Activated naive CD4-positive, alpha-beta T cell (primary cell): ENCODE measurements at places on chromosomes 11 and 22.

DNA sequence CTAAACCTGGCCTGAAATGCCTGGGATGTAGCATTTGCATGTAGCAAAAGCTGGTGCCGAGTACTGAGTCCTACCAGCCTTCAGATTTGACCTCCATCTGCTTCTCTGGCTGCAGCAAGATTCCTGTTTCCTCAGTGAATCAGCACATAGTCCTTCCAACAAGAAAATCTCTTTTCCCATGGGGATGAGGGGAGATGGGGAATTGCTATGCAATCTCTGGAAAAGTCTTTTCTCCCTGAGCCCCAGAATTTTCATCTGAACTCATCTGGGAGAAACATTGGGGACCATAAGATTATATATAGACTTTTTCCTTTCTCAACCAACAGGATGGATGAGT lies 32.0 kb upstream of the YWHAH start:
- DNase-seq = no peak

- no peak for DNase-seq
Observed at GRCh38 chr11:93013646-93014045, 44.2 kb downstream of the MTNR1B start.

DNA sequence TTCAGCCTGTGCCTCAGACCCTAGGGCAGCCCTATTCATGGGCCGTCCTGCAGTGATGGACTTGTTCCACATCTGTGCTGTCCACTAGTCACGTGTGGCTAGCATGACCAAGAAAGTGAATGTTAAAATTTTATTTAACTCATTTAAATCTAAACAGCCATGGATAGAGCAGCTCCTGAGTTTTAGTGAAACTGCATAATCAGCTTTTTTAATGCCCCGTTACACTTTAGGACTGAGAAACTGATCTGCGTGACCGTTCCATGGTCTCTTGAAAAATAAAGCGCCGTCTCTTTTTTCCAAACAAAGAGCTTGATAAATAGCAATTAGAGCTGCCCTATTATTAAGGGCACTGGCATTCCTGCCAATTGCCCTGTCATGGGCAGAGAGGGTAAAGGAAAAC lies 76.5 kb upstream of the SNX19 start:
- no peak for DNase-seq

- DNase-seq = no peak
Observed at GRCh38 chr11:17724020-17724908, 4.9 kb downstream of the MYOD1 start.

DNA sequence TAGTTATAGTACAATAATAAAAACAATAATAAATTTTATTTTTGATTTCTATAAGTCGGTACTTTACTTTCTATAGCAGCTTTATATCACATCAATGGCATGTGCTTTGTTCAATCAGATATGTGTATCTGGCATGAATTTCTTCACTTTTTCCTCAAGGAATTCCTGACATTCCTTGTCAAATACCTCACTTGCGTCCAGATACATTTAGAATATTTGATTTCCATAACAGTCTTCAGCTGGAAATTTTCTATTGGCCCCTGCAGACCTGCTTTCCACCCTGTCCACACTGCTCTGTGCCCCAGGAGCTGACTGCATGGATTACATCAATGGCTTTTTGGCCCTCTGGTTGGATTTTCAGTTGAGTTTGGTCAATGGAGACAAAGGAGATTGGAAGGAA lies 93.2 kb downstream of the FAR1 start:
- DNase-seq = no peak

DNA sequence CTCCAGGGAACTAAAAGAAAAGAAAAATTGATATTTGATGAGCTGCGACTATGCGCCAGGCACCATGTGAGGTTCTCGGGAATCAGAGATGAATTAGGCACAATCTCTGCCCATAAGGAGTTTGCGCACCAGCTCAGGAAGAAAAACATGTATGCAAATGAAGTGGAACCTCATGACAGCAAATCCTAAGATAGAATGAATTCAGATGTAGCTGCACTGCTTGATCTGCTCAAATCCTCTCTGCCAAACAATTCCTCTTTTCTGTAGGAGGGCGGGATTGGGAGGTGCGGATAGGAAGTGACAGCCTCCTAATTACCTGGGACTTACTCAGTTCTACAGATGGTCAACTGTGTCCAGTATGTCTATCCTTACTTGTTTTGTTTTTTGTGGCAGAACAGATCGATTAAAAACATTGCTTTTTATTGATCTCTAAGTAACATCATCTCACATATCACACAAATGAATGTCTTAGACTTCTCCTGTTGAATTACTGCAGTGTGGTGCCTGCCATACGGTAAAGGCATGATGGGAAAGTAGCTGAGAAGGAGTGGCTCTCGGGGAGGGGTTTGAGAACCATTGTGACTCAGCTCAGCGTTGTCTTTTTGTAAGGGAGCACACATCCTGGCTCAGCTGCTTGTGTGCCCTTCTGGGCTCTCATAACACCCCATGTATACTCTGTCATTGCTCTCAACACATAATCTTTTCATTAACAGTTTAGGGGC lies 13.9 kb downstream of the CRTAM start:
- DNase-seq = no peak

DNA sequence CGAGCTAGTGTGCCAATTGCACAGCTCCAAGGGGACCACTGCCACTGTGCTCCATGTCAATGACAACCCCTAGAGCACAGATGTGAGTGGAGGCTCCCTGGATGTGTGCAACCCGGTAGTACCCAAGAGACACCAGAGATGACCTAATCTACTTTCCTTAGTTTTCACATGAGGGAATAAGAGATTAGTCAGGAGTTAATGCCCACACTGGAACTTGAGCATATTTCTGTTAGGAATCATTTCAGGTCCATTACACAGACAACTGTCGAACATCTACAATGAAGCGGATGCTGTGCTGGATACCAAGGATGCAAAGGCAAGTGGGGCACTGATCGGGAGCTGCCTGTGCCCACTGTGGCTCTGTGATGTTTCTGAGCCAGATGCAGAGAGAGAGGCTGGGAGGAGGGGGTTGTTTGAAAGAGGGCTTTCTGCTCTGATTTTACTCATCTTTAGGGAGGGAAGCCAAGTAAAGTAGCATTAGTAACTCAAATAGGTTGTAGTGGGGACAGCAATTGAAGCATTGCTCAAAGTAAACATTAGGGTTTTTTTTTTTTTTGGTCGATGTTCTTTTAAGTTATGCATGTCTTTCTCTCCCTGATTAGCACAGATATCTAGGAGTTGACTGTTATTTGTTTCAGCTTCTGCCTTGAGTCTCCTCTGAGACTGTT lies 82.5 kb upstream of the SORL1-AS1 start:
- DNase-seq = no peak

DNA sequence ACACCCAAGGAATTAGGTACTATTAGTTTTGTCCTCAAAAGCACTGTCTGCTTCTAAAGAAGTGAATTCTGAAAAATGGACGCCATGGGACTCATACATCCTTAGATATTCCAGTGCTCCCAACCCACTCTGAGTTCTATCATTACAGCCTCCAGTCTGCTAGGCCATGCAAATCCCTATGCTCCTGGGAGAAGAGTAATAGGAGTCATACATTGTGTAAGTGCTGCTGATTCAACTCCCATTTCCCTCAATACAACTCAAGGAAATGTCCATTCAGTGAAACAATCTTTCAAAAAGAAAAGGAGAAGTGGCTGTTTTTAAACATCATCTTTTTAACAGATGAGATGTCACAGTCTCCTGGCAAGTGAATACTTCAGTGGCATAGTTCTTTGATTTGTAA lies 590.2 kb upstream of the LRRC4C start:
- DNase-seq = no peak

DNA sequence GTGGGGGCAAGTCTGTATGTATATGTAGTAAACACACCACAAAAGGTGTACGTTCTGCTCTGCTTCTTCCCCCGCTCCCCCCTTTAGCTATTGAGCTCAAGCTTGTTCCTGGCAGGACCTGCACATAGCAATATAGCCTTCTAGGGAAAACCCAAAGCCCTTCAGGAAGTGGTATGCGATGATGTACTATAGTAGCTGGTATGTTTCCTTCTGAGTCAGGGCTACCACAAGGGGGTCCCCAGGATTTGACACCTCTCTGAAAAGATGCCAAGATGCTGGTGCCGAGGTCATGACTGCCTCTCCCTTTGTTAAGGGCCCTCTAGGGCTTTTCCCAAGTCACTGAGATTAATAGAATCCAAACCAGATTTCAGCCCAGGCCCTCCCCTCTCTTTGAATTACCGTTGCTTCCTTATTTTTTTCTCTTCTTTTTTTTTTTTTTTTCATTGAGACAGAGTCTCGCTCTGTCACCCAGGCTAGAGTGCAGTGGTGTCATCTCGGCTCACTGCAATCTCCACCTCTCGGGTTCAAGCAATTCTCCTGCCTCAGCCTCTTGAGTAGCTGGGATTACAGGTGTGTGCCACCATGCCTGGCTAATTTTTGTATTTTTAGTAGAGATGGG lies 268.4 kb downstream of the ETS1 start:
- no peak for DNase-seq

- no peak for DNase-seq
Observed at GRCh38 chr22:32342977-32343376, 14.7 kb upstream of the RFPL3 start.

GRCh38 chr11:2847561-2847960 lies 38.0 kb downstream of the CDKN1C start:
- DNase-seq = no peak

DNA sequence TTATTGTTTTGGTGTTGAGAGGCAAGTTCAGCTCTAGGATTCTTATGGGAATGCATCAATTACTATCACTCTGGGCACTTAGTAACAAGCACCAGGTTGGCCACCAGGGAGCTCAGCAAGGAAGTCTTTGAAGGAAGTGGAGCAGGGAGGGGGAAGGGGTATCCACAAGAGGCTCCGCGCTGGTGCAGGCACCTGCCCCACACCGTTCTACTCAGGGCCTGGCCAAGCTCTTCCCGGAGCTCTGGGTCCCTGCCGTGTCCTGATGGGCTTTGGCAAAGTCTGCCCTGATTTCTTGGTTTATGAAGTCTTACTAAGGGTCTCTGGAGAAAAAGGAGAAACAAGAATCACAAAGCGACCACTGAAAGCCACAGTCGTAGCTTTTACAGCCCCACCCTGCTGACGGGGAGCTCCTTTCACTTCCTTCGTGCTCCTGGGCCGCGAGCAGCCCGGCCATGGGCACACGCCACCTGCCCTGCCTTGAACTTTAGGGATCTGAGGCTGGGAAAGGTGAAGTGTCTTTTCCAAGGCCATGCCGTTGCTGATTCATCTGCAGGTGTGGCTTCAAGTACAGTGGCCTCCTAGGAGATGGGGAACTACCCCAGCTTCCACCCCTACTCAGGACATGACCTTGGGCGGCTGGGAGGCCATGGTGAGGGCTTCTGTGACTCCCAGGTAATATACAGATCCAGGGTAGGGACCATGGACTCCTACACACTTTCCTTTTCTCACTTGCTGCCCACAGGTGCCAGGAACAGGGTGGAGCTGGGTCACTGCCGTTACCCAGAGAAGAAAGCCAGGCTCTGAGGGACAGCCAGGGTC lies 15.9 kb upstream of the LRRC32 start:
- DNase-seq = no peak

DNA sequence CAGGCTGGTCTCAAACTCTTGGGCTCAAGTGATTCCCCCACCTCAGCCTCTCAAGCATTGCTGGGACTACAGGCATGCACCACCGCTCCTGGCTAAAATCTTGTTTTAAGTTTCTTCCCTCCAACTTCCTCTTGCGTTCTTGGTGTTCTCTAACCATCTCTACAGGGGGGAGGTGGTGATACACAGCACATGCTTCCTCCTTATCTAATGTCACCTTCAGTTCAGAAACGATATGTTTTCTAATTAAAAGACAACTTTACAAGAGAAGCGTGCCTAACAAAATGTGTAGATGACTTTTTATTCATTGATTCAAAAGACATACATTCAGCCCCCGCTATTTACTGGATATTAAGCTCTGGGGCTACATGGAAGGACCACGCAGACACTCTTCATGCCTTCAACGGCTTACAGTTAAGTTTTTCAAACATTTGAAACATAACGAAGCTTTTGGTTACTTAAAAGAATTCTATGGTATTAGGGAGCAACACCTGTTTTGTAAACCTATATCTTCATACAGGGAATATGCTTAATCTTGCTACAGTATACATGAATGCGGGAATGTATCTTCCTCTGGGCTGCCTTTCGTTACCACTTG lies 933 bp upstream of the DLAT start:
- no peak for DNase-seq

GRCh38 chr11:75140269-75141138 lies 10.4 kb upstream of the SLCO2B1 start:
- peak; percentile 65 for DNase-seq

DNA sequence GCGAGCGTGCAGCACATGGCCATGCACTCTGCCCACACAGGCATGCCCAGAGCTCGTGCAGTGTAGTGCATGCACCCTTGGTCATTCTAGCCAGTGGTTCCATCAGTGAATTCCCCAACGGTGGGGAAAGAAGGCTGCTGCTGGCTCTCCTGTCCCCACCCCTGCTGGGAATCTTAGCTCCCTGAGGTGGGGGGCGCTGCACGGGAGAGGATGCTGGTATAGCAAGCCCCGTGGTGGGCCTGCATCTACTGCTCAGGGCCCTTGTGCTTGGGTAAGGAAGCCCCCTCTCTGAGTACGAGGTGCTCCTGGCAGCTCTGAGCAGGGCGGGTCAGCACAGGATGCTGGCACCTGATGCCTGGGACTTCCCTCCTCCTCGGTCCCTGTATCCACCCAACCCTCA lies 18.5 kb upstream of the BAIAP2L2 start:
- no peak for DNase-seq

GRCh38 chr11:68173926-68174325 lies 39.2 kb downstream of the KMT5B start:
- no peak for DNase-seq

DNA sequence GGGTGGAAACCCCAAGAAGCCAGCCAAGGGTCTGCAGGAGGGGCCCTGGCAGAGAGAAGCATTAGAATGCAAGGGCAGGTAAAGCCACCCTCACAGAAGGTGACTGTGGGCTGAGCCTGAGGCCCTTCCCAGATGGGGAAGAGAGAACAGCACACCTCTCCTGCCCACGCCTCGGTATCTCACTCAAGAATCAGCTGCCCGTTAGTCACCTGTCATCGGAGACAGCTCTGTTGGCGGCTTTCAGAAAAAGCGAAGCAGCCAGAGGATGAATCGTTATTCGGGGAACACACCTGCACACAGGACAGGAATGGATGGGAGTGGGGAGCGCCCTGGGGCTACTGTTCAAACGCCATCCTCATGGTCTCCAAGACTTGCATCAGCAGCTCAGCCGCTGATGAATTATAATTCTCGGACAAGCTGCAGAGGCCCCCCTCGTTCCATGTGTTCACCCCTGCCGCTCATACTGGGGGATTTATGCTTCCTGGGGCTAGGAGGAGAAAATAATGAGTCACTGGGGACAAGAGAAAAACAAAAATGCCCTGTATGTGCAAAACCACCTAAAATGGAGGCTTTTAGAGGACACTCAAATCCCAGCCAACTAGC lies 21.6 kb upstream of the TMA7B start:
- DNase-seq = no peak

- no peak for DNase-seq
Observed at GRCh38 chr11:64156235-64157011, 9.5 kb downstream of the MACROD1 start.
